ENCODE measurements at places on chromosomes 5 and 9.

GRCh38 chr5:111412593-111412992 is 99.7 kb downstream of the STARD4 start:
- DNase-seq, result no peak

- DNase-seq, result no peak
These were observed 820.5 kb downstream of the PTPRD start for GRCh38 chr9:9792144-9792857.

GRCh38 chr5:138179277-138179857 is 455 bp downstream of the KIF20A start:
- no peak for DNase-seq

- no peak for DNase-seq
These were observed 64.6 kb upstream of the HAND1 start for GRCh38 chr5:154542581-154542980.

DNA sequence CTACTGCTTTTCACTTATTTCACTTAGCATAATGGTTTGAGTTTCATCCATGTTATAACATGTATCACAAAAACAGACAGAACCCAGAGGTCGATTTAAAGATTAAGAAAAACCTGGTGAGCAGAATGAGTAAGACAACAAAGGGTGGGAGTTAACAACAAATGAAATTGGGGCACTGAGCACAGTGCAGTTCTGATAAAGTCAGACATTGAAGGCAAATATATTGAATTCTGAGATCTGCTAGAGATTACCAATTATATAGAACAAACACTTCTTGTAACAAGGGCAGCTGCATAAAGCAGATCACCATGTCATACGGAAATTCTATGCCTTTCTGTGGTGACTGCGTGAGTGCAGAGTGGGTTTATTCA is 517.3 kb upstream of the RORB start:
- no peak for DNase-seq

GRCh38 chr5:3412146-3412545 is 183.5 kb upstream of the IRX1 start:
- no peak for DNase-seq

DNA sequence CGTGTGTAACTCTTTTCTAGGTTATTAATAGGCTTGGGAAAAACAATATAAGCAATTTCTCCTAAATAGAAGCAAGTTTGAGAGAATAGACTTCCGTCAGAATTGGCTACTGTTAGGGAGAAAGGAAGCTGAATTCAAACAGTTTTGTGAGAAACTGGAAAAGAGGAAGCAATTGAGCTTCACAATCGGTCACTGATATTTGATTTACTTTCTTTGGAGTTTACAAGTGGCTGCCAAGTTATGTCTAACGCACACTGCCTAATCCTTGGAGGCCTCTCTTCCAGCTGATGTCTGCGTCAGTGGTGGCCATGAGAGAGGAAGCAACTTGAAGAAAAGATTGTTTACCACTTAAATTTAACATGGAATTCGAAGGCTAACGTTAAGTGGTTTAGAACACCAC is 319.5 kb downstream of the ADGRV1 start:
- DNase-seq, result no peak

DNA sequence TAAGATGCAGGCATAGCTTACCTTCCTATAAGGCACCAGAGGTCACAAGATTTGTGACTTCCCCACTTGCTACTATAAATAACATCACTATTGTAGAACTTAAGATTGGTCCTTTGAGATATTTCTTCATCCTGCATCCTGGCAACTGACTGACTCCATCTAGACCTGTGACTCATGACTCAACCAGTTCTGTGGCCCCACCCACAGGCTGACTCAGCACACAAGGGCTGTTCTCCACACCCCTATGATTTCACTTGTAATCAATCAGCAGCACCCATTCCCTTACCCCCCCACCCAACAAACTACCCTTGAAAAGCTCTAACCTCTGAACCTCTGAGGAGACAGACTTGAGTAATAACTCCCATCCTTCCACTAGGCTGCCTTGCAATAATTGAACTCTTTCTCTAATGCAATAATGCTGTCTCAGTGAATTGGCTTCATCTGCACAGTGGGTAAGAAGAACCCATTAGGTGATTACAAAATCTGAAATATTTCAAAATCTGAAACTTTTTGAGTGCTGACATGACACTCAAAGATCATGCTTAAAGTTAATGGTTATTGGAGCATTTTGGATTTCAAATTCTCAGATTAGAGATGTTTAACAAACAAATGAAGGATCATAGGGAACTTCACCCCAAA is 296.7 kb downstream of the ARL15 start:
- DNase-seq, result no peak

GRCh38 chr5:73104326-73104725 is 16.0 kb upstream of the TMEM171 start:
- DNase-seq, result no peak

DNA sequence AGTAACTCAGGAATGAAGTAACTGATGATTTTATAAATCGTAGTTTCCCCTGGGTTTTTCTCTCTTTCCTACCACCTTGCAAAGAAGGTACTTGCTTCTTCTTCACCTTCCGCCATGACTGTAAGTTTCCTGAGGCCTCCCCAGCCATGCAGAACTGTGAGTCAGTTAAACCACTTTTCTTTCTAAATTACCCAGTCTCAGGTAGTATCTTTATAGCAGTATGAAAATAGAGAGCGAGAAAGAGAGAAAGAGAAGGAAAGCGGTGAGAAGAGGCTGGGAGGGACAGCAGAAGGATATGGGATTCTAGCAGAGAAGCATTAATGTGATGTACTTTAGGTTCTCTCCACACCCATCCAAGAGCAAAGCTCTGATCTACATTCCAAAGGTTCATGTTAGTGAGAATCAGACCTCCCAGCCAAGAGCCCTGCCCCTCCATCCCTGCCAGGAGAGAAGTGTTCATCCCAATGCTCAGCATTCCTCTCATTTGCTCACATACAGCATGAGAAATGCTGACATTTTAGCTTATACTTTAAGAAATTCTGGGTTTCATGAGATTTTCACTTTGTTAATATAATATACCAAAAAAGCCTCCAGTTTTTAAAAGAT is 185.0 kb upstream of the PTGER4 start:
- DNase-seq, result no peak

GRCh38 chr5:4099386-4099785 is 503.8 kb downstream of the IRX1 start:
- DNase-seq, result no peak

DNA sequence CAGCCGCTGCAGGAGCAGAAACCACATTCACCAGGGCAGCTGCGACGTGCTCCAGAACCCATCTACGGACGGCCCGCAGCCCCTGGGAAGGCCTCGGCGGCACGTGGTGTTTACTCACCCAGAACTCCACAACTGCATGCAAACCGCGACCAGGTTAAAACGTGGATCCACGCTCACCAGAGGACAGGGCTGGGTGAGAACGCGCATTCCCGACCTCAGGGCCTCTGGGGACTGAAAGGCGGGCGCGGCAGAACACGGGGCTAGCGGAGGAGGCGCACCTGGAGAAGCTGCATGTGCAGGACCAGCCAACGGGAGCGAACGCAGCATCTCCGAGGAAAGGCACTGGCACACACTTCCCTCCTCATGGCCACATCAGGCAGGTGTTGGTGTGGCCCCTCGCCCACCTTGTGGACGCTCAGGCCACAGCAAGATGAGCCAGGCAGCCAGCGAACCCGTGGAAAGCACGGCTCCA is 24.0 kb upstream of the CAMSAP1 start:
- DNase-seq, result no peak

GRCh38 chr9:95077053-95077765 is 240.3 kb downstream of the FANCC start:
- no peak for DNase-seq

DNA sequence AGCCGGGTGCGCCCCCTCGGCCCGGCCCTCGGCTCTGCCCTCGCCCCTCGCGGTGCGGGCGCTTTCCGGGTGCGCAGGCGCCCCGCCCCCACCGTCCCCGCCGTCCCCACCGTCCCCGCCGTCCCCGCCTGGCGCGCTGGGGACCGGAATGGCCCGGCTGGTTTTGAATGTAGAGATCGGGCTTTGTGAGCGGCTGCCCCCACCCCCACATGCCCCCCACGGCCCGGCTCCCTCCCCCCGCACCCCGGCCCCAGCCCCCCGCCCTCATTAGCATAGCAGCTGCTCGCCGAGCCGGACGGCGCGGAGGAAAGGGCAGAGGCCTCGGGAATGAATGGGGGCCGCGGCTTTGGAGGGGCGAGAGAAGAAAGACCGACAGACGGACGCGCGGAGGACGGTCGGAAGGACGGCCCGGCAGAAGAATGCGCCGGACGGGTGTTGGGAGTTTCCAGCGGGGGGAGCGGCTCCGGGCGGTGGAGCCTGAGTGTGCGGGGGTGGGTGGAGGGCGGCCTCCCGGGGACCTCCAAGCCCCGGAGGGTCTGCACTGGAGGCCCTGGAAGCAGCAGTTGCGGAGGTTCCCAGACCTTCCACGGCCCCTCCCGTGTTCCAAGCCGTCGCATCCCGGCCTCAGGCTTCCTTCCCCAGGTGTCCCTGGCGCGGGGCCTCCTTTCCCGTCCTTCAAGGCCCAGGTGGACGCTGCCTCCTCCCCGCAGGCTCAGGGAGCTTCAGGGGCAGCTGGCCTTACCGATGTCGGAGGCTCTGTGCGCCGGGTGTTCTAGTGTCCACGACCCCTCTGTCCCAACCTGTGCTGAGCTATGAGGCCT is 6.0 kb downstream of the NRARP start:
- DNase-seq, result no peak

GRCh38 chr9:35909687-35910612 is 660 bp downstream of the SPAAR start:
- DNase-seq, result no peak

DNA sequence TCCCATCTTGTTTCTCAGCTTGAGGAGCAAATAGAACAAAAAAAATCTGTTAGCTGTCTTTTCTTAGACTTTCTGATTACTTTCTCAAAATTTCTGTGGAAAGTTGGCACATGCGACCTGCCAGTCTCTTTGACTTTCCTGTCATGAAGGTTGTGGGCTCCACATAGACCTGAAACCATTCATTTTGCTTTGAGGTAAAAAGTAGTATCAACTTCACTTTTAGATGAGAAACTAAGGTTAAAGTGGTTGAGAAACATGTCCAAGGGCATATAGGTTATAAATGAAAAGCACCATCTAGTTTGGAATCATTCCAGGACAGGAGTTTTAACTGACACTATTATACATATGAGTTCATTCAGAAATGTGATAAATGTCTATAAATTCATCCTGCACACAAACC is 42.7 kb downstream of the ST8SIA4 start:
- no peak for DNase-seq

GRCh38 chr9:115717298-115717697 is 436.3 kb upstream of the PAPPA start:
- DNase-seq, result no peak

- peak; percentile 90 for DNase-seq
These were observed 389.6 kb downstream of the KDM4C start for GRCh38 chr9:7147121-7148090.

GRCh38 chr5:56985936-56986625 is 34.2 kb upstream of the MIER3 start:
- DNase-seq, result no peak

DNA sequence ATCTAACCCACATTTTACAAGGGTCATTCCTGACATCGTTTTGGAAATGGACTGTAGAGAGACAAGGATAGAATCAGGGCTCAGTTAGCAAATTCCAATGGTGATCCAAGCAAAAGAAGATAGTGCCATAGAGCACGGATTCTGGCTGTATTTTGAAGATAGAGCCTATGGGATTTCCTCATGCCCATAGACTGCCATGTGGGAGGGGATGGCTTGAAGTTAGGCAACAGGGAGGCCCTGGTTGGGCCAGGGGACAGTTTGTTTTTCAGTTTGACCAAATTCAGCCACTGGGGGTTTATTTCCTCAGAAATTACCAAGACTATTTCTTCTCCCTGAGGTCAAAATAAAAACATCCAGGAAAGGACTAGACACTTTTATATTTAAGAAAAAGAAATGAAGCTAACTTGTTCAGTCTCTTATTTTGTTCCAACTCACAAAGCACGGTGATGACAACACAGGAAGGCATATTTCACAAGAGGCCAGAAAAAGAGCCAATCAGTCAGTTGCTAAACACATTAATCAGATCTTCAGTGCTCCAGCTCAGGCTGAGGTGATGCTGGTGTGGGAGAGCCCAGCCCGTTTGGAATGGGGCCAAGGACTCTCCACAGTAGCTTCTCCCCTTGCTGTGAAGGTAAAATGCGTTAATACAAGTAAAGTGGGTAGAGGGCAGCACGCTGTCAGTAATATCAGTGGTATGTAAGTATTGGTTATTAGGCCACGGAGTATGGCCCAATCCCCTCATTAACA is 4.4 kb upstream of the DCTN4 start:
- no peak for DNase-seq

- DNase-seq, result no peak
These were observed 22.1 kb upstream of the SLC25A51 start for GRCh38 chr9:37925786-37926736.

DNA sequence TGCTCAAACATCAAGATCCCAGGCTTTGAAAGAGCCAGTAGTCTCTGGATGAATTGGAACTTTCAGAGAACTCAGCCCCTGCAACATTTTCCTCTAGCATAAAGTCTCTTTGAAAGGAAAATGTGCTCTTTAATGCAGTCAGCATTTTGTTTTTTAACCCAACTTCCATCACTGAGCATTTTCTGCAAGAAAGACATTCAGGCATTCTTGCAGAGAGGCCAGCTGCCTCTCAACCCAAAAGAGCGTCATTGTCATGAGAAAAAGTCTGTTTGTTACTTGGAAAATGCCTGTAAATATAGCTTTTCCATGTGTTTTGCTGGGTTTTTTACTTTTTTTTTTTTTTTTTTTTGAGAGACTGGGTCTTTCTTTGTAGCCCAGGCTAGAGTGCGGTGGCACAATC is 225.0 kb downstream of the ADAMTSL1 start:
- no peak for DNase-seq

DNA sequence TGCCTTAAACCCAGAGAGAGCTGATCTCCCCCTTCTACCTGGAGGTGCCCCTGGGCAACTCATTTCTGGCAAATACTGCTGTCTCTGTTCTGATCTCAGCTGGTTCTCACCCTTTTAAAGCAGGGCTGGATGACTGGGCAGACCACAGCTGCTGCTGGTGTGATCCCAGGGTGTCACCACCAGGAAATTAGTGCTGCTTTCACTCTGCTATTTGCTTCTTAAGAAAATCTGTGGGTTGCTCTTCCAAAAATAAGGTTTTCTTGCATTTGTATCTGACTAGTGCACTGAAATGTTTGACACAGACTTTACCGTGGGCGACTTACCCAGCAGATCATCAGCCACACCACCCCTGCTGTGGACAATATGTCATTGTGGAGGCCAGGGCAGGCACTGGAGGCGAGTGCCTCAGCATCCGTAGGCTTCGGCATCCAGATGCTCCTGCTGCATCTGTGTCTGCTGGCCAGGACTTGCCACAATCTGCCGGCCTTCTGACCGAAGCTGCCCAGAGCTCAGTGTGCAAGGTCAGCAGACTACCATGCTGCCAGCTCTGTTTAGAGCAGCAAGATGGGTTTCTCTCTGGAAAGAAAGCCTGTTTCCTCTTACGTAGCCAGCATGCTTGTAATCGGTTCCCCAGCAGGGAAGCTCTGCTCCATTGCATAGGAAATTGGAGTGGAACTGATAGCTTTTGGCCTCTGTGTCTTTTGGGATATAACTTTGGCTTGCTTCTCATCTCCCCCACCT is 13.6 kb downstream of the ARHGAP26 start:
- DNase-seq, result peak; percentile 51

- no peak for DNase-seq
These were observed 98.7 kb downstream of the ZNF462 start for GRCh38 chr9:106961623-106962022.

- no peak for DNase-seq
These were observed 85.7 kb downstream of the PTPDC1 start for GRCh38 chr9:94169968-94170367.

GRCh38 chr5:113276493-113276892 is 158.3 kb downstream of the TSSK1B start:
- DNase-seq, result no peak

GRCh38 chr9:110455860-110456259 is 118.2 kb upstream of the TXNDC8 start:
- no peak for DNase-seq

GRCh38 chr5:157719245-157719644 is 12.0 kb upstream of the THG1L start:
- DNase-seq, result no peak

Measured in posterior cingulate gyrus (tissue), 11 donors.